Midbrain (tissue), 1 donor: ENCODE measurements at places on chromosomes 6 and 20.

DNA sequence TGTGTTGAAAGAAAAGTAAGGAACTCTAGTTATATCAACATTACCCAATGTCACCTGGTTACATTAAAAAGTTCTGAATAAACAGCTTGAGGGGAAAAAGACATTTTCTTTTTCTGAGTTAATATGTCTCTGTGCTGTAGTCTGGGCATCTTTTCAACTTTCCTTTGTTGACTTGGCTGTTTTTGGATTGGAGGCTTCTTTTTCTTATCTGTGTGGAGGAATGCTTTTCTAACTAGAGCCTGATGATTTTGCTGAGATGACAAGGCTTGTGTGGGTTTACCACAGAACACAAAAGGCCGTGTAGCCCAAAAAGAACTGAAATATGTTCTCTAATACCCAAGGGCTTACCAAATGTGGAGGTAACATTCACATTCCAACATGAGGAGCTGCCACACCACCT is 161.8 kb downstream of the KCNQ5 start:
- DNase-seq, result no peak

DNA sequence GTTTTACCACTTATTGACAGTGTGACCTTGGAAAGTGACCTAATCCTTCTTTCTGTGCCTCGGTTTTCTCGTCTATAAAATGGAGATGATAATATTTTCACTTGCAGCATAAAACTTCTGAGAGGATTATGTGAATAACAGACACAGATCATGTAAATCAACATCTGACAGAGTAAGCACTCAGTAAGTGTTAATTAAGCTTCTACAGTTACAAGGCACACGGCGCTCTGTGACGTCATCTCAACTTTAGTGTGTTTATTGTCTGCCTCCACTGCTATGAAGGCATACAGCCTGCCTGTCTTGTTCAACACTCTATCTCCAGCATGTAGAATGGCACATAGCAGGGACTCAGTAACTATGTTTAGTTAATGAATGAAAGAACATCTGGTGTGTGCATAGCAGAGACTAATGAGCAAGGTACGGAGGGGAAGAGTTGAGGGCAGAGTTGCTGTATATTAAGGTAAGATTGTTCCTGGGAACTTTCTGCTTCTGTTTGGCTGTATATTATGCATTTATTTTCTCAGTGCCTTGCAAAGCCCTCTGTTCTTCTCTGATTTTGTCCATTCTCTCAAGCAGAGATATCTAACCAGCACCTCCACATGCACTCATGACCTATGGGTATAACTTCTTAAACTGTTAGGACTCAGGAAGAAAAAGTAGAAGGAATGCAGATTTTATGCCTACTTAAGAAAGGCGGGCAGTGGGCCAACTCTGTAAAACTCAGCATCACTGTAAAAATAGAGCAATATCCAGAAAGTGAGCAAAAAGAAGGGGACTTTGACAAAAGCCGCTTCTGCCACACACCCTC is 66.4 kb upstream of the STMND1 start:
- DNase-seq, result no peak

- no peak for DNase-seq
Observed at GRCh38 chr6:39321761-39322160, 741 bp downstream of the KCNK16 start.

GRCh38 chr6:35669451-35670045 is 19.2 kb downstream of the FKBP5 start:
- DNase-seq, result no peak

DNA sequence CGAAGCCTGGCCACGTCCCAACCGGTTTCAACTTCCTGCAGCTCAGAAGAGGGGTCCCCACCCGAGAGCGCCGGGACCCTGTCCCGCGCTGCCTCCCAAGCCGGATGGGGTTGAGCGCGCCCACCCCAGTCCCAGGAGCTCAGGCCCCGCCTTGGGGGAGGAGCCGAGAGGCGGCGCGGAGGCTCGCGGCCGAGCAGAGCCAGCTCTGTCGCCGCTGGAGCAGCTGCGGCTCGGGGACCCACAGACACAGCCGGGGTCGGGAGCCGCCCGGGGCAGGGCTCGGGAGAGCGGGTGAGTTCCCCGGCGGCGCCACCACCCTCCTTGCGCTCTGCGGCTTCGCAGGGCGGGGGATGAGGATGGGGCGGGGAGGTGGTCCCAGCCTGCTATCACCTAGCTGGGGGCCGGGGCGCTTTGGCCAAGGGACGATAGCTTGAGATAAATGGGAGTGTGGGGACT is at the start of gene PPP1R16B:
PPP1R16B (plus strand) TSS at position 196 of the 456 bp plus-strand sequence. CDS start 30,229 bp downstream, outside the sequence.
- DNase-seq, result peak; percentile 78

DNA sequence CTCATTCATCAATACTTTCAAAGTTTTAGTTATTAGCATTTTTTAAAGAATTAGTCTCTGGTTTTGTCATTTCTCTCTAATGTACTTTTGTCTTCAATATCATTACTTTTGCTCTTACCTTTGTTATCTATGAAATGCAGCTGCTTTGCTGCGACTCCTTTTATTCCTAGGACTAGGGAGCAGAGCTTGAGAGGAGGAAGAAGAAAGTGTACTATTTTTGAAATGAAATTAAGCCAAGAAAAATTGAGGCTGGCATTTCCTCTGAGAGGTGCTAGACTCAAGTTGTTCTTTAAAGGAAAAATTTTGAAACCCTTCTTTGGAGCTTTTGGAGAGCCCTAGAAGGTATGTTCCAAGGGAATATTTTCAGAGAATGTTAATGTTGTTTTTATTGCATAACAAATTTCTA is 48.3 kb upstream of the MRAP2 start:
- no peak for DNase-seq

GRCh38 chr6:56686429-56686828 is 43.7 kb upstream of the DST start:
- DNase-seq, result no peak

GRCh38 chr6:156126535-156126934 is 650.6 kb upstream of the ARID1B start:
- DNase-seq, result no peak

DNA sequence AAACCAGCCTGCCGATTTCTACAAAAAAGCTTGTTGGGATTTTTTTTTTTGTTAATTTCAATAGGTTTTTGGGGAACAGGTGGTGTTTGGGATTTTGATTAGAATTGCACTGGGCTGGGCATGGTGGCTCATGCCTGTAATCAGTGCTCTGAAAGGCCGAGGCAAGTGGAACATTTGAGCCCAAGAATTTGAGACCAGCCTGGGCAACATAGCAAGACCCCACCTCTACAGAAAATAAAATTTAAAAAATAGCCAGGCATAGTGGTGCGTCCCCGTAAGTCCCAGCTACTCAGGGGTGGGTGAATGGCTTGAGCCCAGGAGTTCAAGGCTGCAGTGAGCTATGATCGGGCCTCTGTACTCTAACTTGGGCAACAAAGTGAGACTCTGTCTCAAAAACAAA is 40.5 kb upstream of the ASF1A start:
- DNase-seq, result no peak

- no peak for DNase-seq
Observed at GRCh38 chr20:5261763-5262162, 55.0 kb downstream of the PROKR2 start.

GRCh38 chr6:33073431-33073871 is at the start of gene HLA-DPA1:
Gene HLA-DPA1 (minus strand): TSS chr6:33073649.
- DNase-seq, result peak; percentile 48

DNA sequence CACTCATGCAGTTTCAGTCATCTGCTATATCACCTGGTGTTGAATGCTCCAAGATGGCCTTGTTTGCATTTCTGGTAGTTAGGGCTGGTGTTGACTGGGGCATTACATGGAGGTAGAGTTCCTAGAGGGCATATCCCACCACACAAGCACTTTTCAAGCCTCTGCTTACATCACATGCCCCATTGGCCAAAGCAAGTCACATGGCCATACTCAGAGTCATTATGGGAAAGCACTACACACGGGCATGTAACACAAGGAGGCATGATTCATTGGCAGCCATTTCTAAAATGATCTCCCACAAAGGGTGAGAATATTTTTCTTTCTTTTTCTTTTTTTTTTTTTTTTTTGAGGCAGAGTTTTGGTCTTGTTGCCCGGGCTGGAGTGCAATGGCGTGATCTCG is 73.2 kb downstream of the TRMT6 start:
- DNase-seq, result no peak

DNA sequence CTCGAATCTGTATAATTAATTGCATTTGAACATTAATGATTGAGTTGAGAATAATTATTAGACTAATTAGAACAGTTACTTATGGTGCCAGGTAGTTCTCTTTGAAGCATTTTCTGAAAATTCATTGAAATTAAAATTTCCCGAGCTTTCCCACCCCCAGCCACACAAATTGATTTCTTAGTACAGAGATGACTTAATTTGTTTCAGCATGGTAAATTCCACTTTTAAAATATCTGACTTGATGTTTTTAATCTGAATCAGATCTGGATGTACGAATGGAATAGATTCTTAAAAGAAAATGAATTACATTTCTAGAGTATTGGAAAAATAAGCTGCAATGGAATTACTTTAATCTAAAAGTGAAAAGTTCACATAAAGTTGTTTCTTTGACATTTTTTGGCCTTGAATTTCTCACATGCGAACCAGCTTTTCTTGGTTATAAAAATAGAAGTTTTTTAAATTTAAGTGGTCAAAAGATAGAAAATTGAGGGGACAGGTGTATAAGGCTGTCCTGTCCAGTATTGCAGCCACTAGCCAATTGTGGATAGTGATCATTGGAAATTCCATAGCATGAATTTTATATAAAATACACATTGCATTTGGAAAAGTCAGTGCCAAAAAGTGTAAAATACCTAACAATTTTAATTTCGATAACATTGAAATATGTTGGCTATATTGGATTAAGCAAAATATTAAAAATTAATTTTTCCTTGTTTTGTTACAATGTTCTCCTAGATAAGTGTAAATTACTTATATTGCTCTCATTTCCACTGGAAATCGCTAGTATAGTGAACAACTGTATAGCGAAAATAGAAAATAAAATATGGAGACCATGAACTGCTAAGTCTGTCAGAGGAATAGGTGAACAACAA is 102.9 kb downstream of the OR2B2 start:
- DNase-seq, result no peak

DNA sequence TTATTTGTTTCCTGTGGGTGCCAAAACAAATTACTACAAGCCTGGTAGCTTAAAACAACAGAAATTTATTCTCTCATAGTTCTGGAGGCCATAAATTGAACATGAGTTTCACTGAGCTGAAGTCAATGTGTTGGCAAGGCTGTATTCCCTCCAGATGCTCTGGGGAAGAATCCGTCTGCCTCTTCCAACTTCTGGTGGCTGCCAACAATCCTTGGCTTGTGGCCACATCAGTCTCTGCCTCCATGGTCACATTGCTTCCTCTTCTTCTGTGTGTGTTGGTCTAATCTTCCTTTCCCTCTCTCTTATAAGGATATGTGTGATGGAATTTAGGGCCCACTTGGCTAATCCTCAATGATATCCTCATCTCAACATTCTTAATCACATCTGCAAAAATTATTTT is 92.8 kb upstream of the EPB41L1 start:
- no peak for DNase-seq
